Cardiac muscle cell (in vitro differentiated cells and primary cell): ENCODE measurements at places on chromosomes 7 and 10.

- DNase-seq: no peak
These were observed 2.5 kb downstream of the CHN2 start for GRCh38 chr7:29196971-29197595.

DNA sequence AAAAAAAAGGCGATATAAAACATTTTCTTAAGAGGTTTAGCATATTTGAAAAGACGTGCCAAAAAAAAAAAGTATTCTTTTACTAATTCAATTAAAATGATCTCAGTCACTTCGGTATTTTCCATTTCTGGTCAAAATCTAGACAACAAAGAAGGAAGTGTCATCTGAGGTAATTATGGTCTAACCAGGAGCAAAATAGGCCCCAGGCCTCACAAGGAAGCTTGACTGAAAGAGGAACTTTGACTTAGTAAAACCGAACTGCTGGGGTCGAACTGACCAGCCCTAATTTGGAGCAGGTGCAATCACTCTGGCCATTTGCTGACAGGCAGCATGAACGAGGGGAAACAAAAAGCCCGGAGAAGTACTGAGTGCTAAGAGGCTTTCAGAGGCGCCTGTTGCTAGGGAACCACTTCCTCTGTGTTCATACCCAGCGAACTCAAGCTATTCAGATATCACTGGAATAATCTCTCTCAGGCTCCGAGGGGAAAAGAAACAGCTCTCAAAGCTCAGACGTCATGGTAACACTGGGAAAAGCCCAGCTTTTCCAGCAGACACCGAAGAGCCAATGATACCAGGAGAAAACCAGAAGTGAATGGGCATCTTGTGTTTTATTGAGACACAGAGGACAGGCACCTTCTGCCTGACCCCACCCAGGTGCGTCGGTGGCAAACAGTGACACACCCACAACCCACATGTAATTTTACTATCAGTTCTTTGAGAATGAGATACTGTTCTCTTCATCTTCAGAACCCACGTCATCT is 126.5 kb downstream of the FAM107B start:
- peak; percentile 92 for DNase-seq

GRCh38 chr7:97006816-97007582 is 1.6 kb downstream of the DLX6 start:
- no peak for DNase-seq

GRCh38 chr7:16400893-16401275 is 20.5 kb downstream of the CRPPA start:
- DNase-seq: no peak

DNA sequence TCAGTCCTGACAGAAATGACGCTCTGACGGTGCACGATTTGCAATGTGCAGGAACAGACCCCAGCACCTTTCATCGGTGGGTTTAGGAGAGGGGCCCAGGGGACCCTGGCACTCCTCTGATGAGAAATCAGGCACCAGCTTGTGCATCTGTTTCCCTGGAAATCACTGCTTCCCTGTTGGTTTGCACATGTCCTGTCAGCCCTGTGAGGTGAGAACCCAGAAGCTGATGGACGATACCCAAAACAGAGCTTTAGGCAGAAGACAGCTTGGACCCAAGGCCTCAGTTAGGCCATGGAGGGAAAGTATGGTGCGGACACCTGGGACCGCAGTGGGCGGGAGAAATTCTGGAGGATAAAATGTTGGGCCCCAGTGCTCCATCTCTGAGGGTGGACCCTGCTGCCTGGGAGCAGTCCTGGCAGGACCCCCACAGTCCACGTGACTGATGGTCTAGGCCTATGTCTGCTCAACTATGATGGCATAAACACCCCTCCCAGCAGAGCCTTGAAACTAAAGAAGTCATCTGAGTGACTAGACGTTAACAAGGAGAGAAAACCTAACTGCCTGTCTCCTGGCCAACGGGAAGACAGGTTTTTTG is 242.8 kb downstream of the PTPRN2 start:
- no peak for DNase-seq

DNA sequence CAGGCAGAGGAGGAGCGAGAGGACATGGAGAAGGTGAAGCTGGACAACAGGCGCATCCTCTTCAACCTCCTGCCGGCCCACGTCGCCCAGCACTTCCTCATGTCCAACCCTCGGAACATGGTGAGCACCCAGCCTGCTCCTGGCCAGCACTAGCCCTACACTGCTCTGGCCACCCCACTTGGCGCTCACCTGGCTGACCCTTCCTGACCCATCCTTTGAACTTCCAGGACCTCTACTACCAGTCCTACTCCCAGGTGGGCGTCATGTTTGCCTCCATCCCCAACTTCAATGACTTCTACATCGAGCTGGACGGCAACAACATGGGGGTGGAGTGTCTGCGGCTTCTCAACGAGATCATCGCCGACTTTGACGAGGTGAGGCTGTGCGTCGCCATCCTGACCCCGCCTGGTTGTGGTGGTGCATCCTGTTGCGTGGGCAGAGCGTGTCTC is 129.2 kb downstream of the ADCY1 start:
- DNase-seq: no peak
